Neural crest cell (in vitro differentiated cells): ENCODE measurements at places on chromosomes 1 and 21.

- no peak overlapping the region for H3K4me3 ChIP-seq
- no peaks in the 10 kb centered on the region for H3K27me3 ChIP-seq
- H3K27ac ChIP-seq = no peak overlapping the region
- no peaks in the 10 kb centered on the region for H3K36me3 ChIP-seq
- H3K4me1 ChIP-seq = no peaks in the 10 kb centered on the region
These were observed 29.8 kb upstream of the KIAA0040 start for GRCh38 chr1:175222296-175222938.

- H3K27me3 ChIP-seq = no peaks in the 10 kb centered on the region
- peak overlapping the region; percentile 62 for H3K27ac ChIP-seq
- H3K4me1 ChIP-seq = peaks cover 56% of the 10 kb centered on the region
- H3K36me3 ChIP-seq = no peaks in the 10 kb centered on the region
- DNase-seq = no peak
These were observed 13.7 kb upstream of the SLC44A3 start for GRCh38 chr1:94806441-94806871.

- peaks cover 3% of the 10 kb centered on the region for H3K36me3 ChIP-seq
- DNase-seq = no peak
- no peak overlapping the region for H3K27ac ChIP-seq
- H3K4me3 ChIP-seq = no peak overlapping the region
These were observed 71.4 kb downstream of the CDC7 start for GRCh38 chr1:91572044-91572443.

DNA sequence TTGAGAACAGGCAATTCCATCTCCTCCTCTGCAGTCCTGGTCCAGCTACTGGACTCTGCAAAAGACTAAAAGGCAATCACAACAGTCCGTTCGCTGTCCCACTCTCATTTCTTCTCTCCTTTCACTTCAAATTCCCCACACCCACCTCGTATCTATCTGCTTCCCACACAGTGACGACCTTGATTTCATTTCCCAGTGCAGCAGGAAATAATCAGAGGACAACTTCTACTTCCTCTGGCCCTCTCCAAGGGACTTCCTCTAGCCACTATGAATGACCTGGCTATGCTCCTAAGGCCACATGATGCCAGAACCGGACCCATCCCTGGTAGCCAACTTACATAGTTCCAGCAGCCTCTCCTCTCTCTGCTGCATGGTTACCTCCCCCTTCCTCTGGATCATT lies 8.0 kb downstream of the NOL9 start:
- H3K4me3 ChIP-seq = no peak overlapping the region
- H3K27ac ChIP-seq = no peak overlapping the region
- H3K36me3 ChIP-seq = peaks cover 15% of the 10 kb centered on the region
- no peaks in the 10 kb centered on the region for H3K4me1 ChIP-seq
- no peak for DNase-seq

DNA sequence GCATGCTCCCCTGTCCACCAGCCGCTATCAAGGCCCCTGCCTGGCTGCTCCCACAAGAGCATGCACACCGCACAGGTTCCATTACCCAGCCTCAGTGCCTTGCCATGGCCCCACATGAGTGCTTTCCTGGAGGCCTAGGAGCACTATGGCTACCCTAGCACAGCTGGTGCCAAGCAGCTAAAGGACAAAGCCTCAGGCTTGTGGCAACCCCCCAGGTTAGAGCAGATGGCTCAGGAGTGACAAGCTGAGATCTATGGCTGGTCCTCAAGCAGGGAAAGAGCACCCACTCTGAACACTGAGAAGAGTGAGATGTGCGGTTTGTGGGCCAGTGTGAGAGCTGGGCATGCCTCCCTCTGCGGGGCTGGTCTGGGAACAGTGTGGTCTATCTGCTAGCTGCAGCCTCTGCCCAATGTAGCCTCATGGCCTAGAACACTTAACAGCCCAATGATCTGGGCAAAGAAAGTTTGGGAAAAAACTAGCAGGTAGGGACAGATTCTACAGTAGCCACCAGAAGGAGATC lies 129.8 kb downstream of the VAV3 start:
- DNase-seq = no peak
- peaks cover 4% of the 10 kb centered on the region for H3K36me3 ChIP-seq
- no peaks in the 10 kb centered on the region for H3K4me1 ChIP-seq
- no peak overlapping the region for H3K27ac ChIP-seq
- no peaks in the 10 kb centered on the region for H3K27me3 ChIP-seq

GRCh38 chr1:224856973-224857372 lies 72.5 kb upstream of the DNAH14 start:
- H3K27me3 ChIP-seq = peaks cover 3% of the 10 kb centered on the region
- no peaks in the 10 kb centered on the region for H3K36me3 ChIP-seq
- no peak overlapping the region for H3K27ac ChIP-seq

GRCh38 chr1:7068552-7068951 lies 283.3 kb downstream of the CAMTA1 start:
- no peak overlapping the region for H3K27ac ChIP-seq
- no peak overlapping the region for H3K4me3 ChIP-seq
- DNase-seq = no peak

DNA sequence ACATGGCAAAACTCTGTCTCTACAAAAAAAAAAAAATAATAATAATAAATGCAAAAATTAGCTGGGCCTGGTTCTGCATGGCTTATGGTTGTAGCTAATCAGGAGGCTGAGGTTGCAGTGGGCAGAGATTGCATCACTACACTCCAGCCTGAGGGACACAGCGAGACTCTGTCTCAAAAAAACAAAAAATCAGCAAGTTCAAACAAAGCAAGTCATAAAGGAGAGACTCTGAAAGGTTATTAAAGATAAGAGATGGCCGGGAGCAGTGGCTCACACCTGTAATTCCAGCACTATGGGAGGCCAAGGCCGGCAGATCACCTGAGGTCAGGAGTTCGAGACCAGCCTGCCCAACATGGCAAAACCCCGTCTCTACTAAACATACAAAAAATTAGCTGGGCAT lies 28.8 kb downstream of the COP1 start:
- peaks cover 3% of the 10 kb centered on the region for H3K36me3 ChIP-seq
- H3K4me3 ChIP-seq = no peak overlapping the region
- H3K4me1 ChIP-seq = peaks cover under 1% of the 10 kb centered on the region
- no peaks in the 10 kb centered on the region for H3K27me3 ChIP-seq
- no peak overlapping the region for H3K27ac ChIP-seq

DNA sequence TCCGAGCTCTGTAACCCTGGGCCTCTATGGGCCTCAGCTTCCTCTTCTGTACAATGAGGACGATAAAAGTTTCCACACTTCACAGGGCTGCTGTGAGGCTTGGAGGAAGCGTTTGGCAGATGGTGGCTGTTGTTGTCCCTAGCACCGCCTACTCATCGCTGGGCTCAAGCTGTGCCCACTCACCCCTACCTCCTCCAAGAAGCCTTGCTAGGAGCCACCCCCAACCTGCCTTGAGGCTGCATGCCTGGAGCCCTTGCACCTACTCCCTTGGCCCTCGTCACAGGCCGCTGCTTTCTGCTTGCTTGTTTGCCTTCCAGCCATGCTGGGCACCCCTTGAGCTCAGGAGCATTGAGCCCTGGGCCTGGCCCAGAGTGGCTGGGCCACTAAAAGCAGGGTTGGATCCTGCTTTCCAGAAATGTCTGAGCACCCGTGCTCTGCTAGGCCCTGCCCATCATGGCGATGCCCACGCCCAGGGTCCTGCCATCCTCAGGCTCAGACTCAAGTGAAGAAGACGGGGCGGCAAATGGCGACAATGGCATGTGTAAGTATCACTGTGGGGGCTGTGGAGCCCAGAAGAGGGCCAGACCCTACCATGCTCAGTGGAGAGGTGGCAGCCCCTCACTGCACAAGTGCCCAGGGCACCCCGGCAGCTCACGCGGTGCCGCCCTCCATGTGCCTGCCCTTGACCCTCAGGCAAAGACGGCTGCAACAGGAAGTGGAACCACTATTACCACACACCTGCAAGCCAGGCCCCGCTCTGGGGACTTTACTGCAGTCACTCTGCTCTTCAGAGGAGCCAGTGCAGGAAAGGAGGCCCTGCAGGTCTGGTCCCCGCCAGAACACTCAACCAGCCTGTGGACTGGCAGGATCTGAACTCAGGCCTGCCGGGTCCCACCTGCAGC lies 9.5 kb downstream of the SH3BGRL3 start:
- peaks cover 60% of the 10 kb centered on the region for H3K4me1 ChIP-seq
- no peaks in the 10 kb centered on the region for H3K36me3 ChIP-seq
- DNase-seq = no peak
- no peak overlapping the region for H3K27ac ChIP-seq
- H3K4me3 ChIP-seq = no peak overlapping the region

DNA sequence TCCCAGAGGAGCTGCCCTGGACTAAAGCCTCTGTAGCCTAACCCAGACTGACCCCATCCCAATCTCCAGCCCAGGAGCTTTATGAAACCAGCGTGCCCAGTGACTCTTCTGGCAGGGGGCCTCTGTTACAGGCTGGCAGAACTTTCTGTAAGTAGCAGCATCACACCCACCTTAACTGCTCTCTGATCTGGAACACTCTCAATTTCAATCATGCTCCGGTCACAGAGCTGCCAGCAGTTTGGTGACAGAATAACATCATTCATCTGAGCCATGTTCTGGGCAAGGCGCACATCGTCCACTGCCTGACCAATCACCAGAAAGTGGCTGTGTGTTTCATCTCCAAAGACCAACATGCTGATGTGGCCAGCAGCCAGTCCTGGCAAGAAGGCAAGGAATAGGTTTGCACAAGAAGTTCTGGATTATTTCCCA lies 14.7 kb downstream of the ADCY10 start:
- DNase-seq = no peak
- H3K4me3 ChIP-seq = no peak overlapping the region
- H3K4me1 ChIP-seq = peaks cover 6% of the 10 kb centered on the region
- no peaks in the 10 kb centered on the region for H3K27me3 ChIP-seq

DNA sequence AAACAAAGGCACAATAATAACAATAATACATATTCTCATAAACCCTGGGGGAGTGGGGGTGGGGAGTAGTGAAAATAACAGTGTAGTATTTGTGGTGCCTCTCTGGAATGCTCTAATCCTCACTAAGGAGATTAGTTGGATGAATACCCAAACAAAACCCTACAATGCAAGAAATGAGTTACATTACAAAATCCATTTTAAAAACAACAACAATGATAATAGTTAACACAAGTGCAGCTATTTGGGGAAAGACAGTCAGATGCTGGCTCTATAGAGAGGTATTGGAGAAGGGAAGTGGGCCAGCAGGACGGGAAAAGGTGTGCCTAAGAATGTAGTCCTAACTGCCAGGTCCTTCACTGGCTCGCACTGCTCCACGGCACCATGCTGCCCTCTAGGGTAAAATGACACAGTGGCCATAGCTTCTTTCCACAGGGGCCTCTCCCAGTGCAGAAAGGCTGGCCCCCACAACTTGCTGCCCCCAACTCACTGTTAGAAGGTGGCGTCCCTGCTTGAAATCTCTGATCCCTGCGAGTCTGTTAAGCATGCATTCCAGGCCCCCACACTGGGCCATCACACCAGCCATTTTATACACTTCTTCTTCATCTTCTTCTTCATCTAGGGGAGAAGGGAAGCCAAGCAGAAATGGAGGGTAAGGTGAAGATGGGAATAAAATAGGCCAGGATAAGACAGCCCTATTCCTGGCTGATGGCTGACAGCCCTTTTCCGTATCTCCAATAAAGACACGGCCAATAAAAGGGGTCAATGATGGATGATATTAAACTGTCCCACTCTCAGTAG lies 113.8 kb downstream of the UBR4 start:
- peak; percentile 26 for DNase-seq
- no peak overlapping the region for H3K4me3 ChIP-seq
- H3K36me3 ChIP-seq = peaks cover 4% of the 10 kb centered on the region
- H3K27me3 ChIP-seq = no peaks in the 10 kb centered on the region
- H3K4me1 ChIP-seq = no peaks in the 10 kb centered on the region

GRCh38 chr1:95118067-95118499 lies 928 bp downstream of the TLCD4 start:
- peaks cover 10% of the 10 kb centered on the region for H3K4me1 ChIP-seq
- H3K27ac ChIP-seq = no peak overlapping the region
- peak overlapping the region; percentile 92 for H3K4me3 ChIP-seq
- H3K36me3 ChIP-seq = no peaks in the 10 kb centered on the region
- no peak for DNase-seq
- H3K27me3 ChIP-seq = peaks cover 46% of the 10 kb centered on the region

GRCh38 chr21:45069711-45070110 lies 4.7 kb upstream of the ADARB1 start:
- peaks cover 3% of the 10 kb centered on the region for H3K27me3 ChIP-seq
- DNase-seq = no peak
- no peaks in the 10 kb centered on the region for H3K36me3 ChIP-seq
- H3K27ac ChIP-seq = no peak overlapping the region

DNA sequence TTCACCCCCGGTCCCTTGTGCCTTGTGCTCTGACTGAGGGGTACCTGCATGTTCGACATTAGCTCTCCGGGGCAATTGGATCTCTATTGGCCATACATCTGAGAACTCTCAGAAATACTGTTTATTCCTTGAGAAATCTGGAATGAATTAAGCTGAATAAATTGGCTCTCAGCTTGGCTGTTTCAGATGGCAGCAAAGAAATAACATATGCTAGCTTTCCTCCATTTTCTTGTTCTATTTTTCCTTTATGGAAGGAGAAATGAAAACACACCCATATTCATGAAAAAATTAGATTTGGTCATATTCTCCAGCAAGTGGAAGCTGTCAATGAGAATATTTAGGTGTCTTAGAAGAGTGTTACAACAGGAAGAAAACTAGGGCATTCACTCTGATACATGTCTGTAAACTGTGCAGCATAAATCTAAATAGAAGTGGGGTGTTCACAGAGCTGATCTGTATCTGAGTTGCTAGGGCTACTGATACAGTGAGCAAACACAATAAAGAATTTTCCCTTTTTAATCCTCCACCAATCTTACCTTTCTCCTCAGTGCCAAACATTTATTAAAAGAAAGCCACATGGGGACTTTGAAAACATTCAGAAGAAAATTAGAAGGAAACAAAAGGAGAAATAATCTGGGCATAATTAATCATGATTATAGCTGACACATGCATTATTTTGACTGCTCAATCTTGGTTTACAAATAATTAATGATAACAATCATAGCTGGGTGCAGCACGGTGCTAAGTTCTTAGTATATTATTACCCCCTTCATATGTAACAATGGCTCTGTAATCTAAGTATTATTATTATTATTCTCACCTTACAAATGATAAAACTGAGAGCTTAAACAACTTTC lies 671.9 kb upstream of the USP24 start:
- H3K4me3 ChIP-seq = no peak overlapping the region
- H3K27ac ChIP-seq = no peak overlapping the region
- H3K4me1 ChIP-seq = no peaks in the 10 kb centered on the region

GRCh38 chr1:167799747-167800146 lies 78.0 kb downstream of the MPZL1 start:
- DNase-seq = no peak
- H3K27me3 ChIP-seq = no peaks in the 10 kb centered on the region
- no peak overlapping the region for H3K4me3 ChIP-seq
- H3K27ac ChIP-seq = no peak overlapping the region
- peaks cover 33% of the 10 kb centered on the region for H3K36me3 ChIP-seq

GRCh38 chr1:35173909-35174540 lies 18.9 kb downstream of the SFPQ start:
- DNase-seq = no peak
- H3K27ac ChIP-seq = no peak overlapping the region
- peaks cover 5% of the 10 kb centered on the region for H3K27me3 ChIP-seq
- H3K36me3 ChIP-seq = peaks cover 23% of the 10 kb centered on the region
- peaks cover 5% of the 10 kb centered on the region for H3K4me1 ChIP-seq

- no peak for DNase-seq
- no peaks in the 10 kb centered on the region for H3K4me1 ChIP-seq
- H3K36me3 ChIP-seq = peaks cover 3% of the 10 kb centered on the region
- H3K27me3 ChIP-seq = no peaks in the 10 kb centered on the region
- H3K4me3 ChIP-seq = no peak overlapping the region
- H3K27ac ChIP-seq = no peak overlapping the region
These were observed 151.3 kb downstream of the ETS2 start for GRCh38 chr21:38956856-38957571.
